Activated T-helper 1 cell treated with anti-CD3 and anti-CD28 coated beads, Interleukin-2, amount 50 U/mL, for 16 hours (primary cell): ENCODE measurements at places on chromosomes 4 and X.

DNA sequence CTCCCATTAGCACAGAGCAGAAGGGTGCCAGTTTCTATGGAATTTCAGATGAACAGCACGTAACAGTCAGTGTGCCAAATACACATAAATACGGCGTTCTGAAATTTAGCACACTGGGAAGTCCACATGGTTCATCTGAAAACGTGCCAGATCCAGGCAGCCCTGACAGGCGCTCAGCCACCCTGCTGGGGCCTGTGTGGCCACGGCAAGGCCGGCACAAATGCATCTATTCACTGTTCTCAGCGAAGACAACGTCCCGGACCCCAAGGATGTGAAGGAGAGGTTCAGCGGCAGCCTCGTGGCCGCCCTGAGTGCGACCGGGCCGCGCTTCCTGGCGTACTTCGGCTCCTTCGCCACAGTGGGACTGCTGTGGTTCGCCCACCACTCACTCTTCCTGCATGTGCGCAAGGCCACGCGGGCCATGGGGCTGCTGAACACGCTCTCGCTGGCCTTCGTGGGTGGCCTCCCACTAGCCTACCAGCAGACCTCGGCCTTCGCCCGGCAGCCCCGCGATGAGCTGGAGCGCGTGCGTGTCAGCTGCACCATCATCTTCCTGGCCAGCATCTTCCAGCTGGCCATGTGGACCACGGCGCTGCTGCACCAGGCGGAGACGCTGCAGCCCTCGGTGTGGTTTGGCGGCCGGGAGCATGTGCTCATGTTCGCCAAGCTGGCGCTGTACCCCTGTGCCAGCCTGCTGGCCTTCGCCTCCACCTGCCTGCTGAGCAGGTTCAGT lies 15.6 kb downstream of the DGKQ start:
- no peak for DNase-seq

GRCh38 chrX:134520860-134521390 lies 61.0 kb downstream of the HPRT1 start:
- DNase-seq: no peak

DNA sequence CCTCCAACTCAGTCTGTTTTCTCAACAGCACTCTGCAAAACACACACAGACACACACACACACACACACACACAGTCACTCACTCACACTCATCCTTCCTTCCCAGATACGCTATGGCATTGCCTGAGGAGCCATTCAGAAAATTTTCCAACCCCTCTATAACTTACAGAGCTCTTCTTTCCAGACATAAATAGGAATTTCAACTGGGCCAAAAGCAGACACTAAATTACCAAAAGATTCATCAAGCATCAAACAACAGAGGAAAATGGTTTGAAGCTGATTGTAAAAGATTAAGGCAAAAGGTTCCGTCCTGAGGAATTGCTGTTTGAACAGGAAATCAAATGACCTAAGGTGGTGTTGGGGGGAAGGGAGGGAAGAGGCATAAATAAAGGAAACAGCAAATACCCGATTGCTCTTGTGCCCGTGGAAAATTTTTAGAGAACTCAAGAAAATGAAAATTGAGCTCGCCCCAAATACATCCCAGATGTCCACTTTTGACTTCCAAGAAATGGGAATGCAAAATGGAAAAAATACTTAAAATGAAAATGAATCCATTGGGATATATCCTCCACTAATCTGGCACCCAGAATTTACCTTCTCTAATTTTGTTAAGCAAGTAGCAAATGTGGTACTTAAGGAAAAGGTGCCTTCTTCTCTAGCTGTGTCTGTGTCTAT lies 183.6 kb downstream of the QDPR start:
- DNase-seq: no peak

DNA sequence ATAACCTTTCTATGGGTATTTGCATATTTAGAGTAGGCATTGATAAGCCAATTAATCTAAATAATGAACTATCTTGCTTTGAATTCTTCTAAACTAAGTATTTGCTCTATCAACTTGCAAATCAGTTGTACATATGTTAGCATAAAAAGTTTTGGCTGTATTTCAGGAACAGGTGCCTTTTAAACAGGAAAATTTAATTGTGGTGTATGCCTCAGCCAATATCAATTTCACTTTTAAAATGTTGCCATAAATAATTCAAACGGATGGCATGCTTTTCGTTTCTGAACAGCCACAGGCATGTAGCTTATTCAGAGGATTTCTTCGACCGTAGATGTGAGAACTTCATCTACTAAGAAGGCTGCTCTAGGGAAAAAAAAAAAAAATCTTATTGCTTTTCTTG lies 99.9 kb downstream of the DCLK2 start:
- no peak for DNase-seq

- DNase-seq: no peak
Observed at GRCh38 chrX:137428221-137428661, 137.7 kb upstream of the ZIC3 start.
